ENCODE measurements at places on chromosomes 7 and 10.
A peak's percentile ranks its signal among the peaks of the same experiment; 100 is the strongest.

DNA sequence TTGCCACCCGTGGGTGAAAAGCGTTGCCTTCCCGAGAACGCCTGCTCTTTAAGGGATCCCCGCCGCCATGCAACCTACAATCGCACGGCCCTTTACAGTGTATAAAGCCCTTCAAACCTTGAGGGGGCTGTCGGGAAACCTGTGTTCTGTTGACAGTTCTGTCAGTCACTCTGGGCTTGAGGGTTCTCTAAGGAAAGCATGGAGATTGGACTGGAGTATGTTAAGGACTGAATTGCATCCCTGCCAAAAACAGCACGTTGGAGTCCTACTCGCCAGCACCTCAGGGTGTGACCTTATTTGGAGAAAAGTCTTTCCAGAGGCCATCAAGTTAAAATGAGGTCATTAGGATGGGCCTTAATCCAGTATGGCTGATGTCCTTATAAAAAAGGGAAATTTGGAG, 70.6 kb downstream of the PFKFB3 start:
- DNase-seq, result peak; percentile 42

DNA sequence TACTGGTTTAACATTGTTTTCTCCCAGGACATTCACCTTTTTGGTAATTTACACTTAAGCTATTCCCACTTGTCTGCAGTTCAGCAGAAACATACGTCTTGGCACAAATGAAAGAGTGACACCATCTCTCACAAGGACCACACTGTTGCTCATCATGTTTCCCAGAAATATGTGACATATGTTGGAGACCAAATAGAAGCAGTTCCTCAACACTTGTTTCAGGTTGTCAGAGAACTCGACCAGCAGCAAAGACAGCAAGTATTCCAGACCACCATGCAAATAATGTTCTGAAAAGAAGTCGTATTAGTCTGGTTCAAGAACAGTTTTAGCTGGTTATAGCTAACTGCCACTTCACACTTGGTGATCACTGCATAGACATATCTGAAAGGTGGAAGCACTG, 81.3 kb upstream of the KLF6 start:
- no peak for DNase-seq

GRCh38 chr7:139231513-139232376, 708 bp downstream of the UBN2 start:
- peak; percentile 42 for DNase-seq

- no peak for DNase-seq
Observed at GRCh38 chr10:93077860-93078337, 4.2 kb downstream of the CYP26A1 start.

GRCh38 chr10:27223964-27224363, 16.6 kb downstream of the ACBD5 start:
- DNase-seq, result peak; percentile 37

All from lung (tissue), 17 donors.